ENCODE measurements at places on chromosomes 12 and 14. TPM values are rescaled to one million over a fixed set of nuclear protein-coding genes. Genes with fewer than 3 reads are reported as not detected.

DNA sequence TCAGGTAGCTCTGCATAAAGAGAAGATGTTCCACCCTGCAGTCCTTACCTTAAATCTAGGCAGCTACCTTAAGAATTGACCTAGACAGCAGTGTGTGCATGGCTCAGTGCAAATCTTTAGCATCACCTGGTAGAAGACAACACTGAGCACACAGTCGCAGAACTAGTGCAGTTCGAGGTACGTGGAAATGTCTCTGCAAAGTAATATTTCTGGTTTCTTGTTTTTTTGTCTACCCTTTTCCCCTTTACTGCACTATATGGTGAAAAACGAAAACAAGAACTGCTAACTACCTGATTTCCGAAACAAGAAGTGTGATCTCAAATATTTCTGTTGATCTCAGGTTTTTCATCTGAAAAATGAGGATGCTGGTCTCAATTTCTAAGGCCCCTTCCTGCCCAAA, 82.5 kb downstream of the ETV6 start:
- DNase-seq: no peak

DNA sequence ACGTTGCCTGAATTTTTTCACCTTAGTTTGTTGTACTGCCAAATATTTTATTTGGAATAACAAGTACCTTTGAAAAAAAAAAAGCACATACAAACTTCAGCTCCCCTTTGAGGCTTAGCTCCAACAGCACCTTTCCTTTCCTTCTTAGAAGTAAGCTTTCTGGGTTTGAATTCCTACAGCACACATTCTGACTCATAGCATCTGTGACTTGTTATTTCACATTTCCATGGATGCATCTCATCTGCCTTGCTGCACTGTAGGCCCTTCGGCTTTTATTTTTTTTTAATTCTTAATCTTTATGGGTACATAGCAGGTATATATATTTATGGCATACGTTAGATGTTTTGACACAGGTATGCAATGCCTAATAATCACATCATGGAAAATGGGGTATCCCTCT, 7.2 kb downstream of the LGALS3 start:
- DNase-seq: no peak

SENP1 gene
- 12.8 TPM for total RNA-seq

SPX gene
- total RNA-seq: 3.9 TPM

DNA sequence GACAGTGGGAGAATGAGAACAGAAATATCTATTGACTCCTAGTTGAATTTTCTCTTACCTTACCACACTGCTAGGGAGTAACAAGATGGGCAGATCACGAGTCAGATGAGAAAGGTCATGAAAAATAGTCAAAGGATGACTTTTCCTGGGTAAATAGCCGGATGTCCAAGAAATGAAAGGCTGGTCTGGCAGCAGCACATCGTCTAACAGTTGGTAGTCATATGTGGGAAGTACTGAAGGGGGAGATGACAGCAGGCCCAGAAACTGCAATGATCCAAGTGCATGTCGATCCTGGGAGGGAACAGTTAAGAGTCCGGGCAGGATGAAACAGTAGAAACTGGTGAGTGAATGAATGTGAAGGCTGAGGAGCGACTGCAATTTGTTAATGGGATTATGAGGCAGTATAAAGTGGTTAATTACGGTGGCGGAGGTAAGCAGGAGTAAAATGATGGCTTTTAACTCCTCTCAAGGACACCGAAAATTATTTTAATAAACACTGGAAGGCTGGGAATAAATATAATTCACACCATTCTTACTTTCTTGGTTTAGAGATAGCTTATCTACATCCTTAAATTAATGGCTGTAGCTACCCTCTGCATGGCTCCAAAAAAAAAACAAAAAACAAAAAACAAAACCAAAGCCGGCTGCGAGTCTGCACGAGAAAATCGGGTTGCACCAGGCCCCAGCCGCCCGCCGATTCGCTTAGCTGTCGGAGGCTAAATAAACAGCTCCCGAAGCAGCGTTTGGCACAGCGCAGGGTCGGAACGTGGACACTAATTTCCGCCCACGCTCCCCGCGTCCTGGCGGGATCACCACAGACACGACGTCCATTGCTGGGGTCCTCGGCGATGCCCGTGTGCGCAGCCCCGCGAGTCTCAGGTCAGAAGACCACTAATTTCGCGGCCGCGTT, 1.0 kb upstream of the ERC1 start:
- DNase-seq: peak; percentile 89

ACRBP gene
- total RNA-seq: 1.1 TPM
